ENCODE measurements at places on chromosomes 13 and 19.

DNA sequence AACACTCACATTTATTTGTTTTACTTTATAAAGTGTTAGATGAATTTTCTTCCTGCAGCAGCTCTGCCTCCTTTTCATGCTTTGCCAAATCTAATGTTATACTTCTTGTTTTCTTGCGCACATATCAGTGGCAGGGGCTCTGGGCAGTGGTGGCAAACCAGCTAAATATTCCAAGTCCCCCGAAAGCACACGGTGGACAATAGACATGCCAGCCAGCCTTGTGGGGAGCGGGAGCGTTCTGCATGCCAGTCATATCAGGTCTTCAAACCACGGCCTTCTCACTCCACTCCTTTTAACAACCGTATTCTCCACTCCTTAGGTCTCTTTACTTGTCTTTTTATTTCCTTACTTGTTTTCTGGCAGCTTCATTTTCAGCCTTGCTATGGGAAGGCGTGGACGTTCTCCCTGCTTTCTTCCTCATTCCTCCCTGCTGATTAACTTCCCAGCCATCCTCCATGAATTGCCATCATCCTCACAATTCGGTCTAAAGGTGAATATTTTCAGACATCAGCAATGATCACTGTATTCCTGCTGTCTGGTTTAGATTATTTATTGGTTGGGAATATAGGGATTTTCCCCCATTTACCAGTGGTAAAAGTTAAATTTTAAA is 77.1 kb upstream of the WASF3 start:
- DNase-seq: no peak

- DNase-seq: peak; percentile 2
These were observed 473 bp upstream of the ITM2B start for GRCh38 chr13:48232420-48233045.

DNA sequence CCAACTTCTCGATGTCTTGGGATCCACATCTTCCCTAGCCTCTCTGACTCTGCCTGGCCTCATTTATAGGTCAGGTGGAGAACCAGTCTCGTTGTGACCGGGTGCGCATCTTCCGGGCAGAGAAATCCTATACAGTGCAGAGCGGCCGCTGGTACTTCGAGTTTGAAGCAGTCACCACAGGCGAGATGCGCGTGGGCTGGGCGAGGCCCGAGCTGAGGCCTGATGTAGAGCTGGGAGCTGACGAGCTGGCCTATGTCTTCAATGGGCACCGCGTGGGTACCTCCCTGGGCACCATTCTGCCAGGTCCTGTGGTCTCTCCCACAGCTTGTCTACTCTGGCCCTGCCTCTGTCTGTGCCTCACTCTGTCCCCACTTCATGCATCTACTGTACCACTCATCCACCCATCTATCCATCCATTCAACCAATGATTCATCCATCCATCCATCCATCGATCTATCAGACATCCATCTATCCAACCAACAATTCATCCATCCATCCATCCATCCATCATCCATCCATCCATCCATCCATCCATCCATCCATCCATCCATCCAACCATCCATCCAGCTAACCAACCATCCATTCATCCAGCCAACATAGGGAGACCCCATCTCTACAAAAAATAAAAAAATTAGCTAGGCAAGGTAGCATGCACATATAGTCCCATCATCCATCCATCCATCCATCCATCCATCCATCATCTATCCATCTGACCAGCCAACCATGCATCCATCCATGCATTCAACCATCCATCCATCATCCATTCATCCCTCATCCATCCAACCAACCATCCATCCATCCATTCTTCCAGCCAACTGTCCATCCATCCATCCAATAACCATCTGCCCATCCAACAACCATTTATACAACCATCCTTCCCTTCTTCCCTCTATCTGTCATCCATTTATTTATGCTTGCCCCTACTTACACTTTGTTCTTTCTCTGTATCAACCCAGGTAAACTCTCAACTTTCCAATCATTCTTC is 34.3 kb downstream of the RYR1 start:
- DNase-seq: no peak

GRCh38 chr19:17457616-17458015 is 3.1 kb downstream of the NXNL1 start:
- no peak for DNase-seq

DNA sequence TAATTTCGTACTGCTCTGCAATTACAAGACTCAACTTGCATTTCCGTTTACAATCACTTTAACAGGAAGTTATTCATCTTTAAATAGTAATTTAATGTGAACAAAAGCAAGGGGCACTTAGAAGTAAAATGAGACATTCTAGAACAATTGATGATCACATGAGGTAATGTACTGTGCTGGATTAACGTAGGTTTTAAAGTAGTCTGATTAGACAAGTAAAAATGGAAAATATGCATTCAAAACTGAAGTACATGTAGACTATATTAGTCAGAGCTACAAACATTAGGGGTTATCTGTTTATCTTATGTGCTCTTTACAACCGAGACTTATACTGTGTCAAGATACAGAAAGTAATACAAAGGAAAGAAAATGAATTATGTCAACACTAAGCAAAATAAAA is 1528.0 kb downstream of the SLITRK5 start:
- DNase-seq: no peak

DNA sequence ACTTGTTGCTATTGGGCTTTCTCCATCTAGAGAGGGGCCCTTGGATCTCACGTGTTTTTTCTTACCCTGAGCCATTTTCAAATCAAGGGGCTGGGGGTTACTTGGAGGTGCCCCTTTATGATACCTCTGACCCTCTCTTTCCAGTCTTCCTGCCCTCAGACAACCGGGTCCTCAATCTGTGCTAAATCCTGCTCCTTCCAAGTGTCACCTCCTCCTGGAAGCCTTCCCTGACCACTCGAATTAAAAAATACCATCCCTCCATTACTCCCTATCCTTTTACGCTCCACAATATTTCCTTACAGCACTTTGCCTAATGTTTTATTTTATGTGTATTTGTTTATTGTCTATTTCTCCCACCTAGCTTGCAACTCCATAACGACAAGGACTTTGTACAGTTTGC is 3.3 kb downstream of the KLK8 start:
- no peak for DNase-seq

DNA sequence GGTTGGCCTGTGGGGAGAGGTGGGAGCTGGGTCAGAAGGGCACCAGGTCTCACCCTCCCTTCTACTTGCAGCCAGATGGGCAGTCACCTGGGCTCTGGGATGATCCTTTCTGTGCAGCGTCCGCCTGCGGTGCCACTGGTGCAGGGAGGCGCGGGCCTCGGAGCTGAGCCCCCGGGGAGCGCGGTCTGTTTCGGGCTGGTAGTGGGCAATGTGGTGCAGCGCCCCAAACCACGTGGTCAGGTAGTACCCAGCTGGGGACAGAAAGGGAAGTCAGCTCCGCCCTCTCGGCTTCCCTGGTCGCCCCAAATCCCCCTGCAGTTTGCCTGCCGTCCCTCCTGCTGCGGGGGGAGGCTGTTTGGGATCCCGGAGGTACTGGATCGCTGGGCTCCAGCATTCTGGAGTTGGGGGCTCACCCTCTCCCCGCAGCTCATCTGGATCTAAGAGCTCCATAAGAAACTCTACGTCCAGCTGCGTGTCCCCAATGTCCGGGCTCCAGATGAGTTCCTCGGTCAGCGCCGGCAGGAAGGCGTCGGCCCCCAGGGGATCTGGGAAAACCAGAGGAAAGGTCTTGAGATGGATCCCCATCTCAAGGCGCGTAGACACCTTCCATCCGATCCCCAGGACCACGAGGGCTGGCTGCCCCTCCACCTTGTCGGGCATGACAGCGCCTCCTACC is 8.8 kb downstream of the RINL start:
- DNase-seq: peak; percentile 20

All from effector memory CD4-positive, alpha-beta T cell (primary cell).